T-helper 1 cell treated with Interleukin-12 subunit alpha and Interleukin-12 subunit beta and Interleukin-4 antibody, amounts not matched to agents 30 ng/mL and 1 ng/mL, for 36 hours (primary cell): ENCODE measurements at places on chromosomes 3 and 15. TPM values are rescaled to one million over a fixed set of nuclear protein-coding genes. Genes with fewer than 3 reads are reported as not detected.

The CFAP91 gene
- 0.17 and 0.20 TPM in 2 replicates for total RNA-seq

The CHRNA7 gene
- total RNA-seq: 0.32 TPM in 1 of 2 replicates, not detected in the other

The SENP8 gene
- 0.93 and 1.0 TPM in 2 replicates for total RNA-seq

The PLS1 gene
- 5.0 and 5.6 TPM in 2 replicates for total RNA-seq

The FBXL2 gene
- not detected in 2 replicates for total RNA-seq

The PTPRG gene
- 2.1 and 2.5 TPM in 2 replicates for total RNA-seq

The THPO gene
- total RNA-seq: not detected in 2 replicates

The PLCH1 gene
- 0.71 and 0.88 TPM in 2 replicates for total RNA-seq

The XRN1 gene
- 110 and 114 TPM in 2 replicates for total RNA-seq

The SLCO2A1 gene
- not detected in 2 replicates for total RNA-seq

The GRAMD2A gene
- 0.20 TPM in 1 of 2 replicates, not detected in the other for total RNA-seq

The STAB1 gene
- 0.12 and 1.0 TPM in 2 replicates for total RNA-seq

The SEMA3F gene
- 0.22 TPM in 1 of 2 replicates, not detected in the other for total RNA-seq

The WDR93 gene
- not detected in 2 replicates for total RNA-seq

The ALCAM gene
- 12.5 and 12.7 TPM in 2 replicates for total RNA-seq

The GPR176 gene
- 0.10 and 0.20 TPM in 2 replicates for total RNA-seq

The HESX1 gene
- 0.22 TPM in 1 of 2 replicates, not detected in the other for total RNA-seq

The SH2D7 gene
- total RNA-seq: 0.07 and 0.27 TPM in 2 replicates

The PLA2G4E gene
- not detected in 2 replicates for total RNA-seq

The SNURF gene
- total RNA-seq: 11.9 and 13.8 TPM in 2 replicates

The SLC38A3 gene
- total RNA-seq: not detected in 2 replicates

The ATP11B gene
- 112 and 115 TPM in 2 replicates for total RNA-seq

The ZNF502 gene
- 0.49 and 0.56 TPM in 2 replicates for total RNA-seq

The CP gene
- not detected in 2 replicates for total RNA-seq

The GOLGA8S gene
- 0.61 and 0.71 TPM in 2 replicates for total RNA-seq

The GLDN gene
- not detected in 2 replicates for total RNA-seq

The EOMES gene
- 18.6 and 19.0 TPM in 2 replicates for total RNA-seq

The ANKRD34C gene
- not detected in 2 replicates for total RNA-seq

The RARRES1 gene
- not detected in 2 replicates for total RNA-seq

The RTP3 gene
- total RNA-seq: not detected in 2 replicates

The DNAH12 gene
- total RNA-seq: 0.10 and 0.20 TPM in 2 replicates

The DAZL gene
- total RNA-seq: not detected in 2 replicates

The LIPC gene
- total RNA-seq: 3.6 and 4.4 TPM in 2 replicates

The SYNPR gene
- not detected in 2 replicates for total RNA-seq

The GHSR gene
- not detected in 2 replicates for total RNA-seq

The MYO5A gene
- total RNA-seq: 34.5 and 34.8 TPM in 2 replicates

The HES1 gene
- total RNA-seq: 8.8 and 10.8 TPM in 2 replicates

The ACSBG1 gene
- not detected in 2 replicates for total RNA-seq

The RASGRP1 gene
- total RNA-seq: 224 and 230 TPM in 2 replicates

The ACAA1 gene
- total RNA-seq: 78.4 and 85.8 TPM in 2 replicates
